ENCODE measurements at places on chromosomes 7 and 10. TPM values are rescaled to one million over a fixed set of nuclear protein-coding genes. Genes with fewer than 3 reads are reported as not detected.

DNA sequence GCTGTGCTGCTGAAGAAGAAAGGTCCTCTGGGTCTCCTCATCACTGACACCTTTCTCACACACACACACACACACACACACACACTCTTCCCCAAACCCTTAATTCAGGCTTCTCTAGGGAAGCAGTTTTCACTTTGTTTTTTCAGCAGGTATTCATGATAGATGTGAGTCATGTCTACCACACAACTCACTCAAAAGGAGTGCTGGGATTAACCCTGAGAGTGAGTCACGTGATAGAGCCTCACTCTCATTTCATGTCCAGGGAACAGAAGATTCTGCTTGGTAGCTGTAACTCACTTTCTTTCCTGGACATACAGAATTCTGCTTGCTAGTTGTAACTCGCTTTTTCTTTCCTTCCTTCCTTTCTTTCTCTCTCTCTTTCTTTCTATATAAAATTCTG, 45.4 kb downstream of the VIM start:
- no peak for DNase-seq

DNA sequence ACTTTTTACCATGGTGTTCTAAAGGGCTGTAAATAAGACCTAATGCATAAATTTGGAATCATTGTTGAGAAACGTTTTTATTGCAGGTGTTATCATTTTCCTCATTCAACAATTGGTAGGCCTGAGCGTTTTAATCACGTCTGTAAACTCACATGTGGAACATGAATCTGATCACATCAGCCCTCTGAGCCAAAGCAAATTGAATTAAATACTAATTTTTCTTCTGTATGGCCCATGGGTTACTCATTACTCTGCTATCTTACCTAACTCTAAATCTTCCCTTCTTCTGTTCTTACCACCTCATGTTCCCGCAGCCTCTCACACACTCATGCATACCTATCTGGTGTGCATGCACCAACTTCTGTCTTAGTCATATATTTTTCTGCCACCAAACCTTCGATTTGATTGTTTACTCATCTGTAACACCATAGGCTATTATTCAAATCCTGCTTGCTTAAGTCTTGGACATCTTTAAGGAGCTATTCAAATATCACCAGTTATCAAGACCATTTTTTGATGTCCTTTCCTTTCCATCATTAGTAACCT, 82.3 kb downstream of the NXPH1 start:
- no peak for DNase-seq

DNA sequence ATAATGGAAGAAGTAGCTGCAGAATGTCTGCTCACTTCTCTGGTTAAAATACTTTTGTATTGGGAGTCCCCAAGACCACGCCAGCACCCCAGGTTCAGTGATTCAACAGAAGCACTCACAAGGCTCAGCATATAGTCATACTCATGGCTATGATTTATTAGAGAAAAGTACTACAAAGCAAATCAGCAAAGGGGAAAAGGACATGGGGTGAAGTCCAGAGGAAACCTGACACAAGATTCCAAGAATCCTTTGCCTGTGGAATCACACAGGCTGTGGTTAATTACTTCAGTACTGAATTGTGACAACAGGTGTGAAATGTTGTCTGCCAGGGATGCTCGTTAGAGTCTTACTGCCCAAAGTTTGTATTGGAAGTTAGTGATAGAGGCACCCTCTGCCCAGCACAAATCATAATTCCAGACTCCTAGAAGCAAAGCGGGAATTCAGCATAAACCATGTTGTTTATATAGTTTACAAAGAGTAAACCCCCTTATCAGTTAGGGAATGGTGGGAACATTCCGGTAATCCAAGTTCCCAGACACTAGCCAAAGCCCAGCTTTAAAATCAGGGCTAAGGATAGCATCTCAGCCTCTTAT, 79.4 kb downstream of the HYCC1 start:
- no peak for DNase-seq

The GPR158 gene
- 0.18 TPM for total RNA-seq

- DNase-seq: no peak
Observed at GRCh38 chr10:119318411-119319160, 111.2 kb downstream of the GRK5 start.

The ABCB4 gene
- not detected for total RNA-seq

Measured in suprapubic skin (tissue), 4 donors.